NCI-H2171 treated with DMSO at 0.1 percent for 48 hours (cell line): ENCODE measurements at places on chromosomes 7 and 10.
A peak's percentile ranks its signal among the peaks of the same experiment; 100 is the strongest.

GRCh38 chr7:40780460-40780859, 645.7 kb downstream of the SUGCT start:
- DNase-seq, result no peak

DNA sequence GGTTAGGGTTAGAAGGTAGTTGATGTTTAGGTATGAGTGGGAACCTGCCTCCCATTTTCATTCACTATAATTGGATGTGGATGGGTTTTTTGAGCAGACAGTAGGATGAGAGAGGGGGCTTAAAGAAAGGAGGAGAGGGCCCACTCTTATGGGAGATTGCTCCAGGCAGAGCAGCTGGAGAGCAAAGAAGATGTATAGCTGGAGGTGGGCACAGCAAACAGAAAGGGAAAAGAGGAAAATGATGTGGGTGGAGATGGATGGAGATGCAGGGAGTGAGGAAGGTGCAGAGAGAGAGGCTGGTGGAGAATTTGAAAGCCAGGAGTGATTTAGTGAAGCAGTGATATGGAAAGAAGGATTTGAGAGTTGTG, 29.9 kb downstream of the LSMEM1 start:
- no peak for DNase-seq

DNA sequence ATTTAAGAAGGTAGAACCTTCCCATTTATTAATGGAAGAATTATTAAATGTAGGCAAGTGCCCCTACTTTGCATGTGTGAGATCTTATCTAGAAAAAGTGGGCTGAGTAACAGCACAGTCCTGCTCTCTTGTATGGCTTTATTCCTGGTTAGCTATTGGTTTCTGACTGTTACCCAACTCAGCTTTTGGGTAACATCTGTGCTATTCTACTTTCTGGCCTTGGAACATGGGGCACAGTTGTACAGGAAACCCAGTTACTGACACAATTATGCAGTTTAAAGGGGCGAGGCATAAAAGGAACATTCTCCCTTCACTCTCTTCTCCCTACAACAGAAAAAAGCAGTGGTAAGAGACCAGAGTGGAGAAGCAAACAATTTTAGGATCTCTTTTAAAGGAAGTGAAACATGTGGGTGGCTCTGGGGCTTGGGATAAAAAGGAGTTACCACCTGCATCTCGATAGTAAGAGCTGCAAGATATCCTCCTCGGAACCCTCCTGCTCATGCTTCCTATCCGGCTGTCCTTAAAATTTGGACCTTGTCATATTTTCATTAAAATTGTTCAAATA, 16.0 kb downstream of the NUDT5 start:
- DNase-seq, result no peak

DNA sequence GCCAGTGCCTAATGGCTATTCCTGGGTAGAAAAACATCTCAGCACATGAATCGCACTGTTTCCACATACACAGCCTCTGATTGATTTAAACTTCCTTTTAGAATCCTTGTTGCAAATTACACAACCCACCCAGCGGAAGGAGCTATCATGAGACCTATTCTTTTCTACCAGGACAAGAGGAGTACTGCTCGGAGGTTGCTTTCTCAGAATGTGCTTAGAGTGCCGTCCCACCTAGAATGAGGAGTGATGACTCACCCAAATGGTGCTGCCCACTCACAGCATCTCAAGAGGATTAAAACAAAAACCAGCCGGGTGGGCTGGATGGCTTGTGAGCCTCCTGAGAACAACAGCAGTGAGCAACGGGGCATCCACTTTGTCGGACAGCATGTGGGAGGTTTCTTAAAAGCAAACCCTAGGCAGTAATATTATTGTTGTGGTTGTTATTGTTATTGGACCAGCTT, 128.9 kb downstream of the DGKI start:
- no peak for DNase-seq

- peak; percentile 0 for DNase-seq
Observed at GRCh38 chr10:26939290-26939961, 78.7 kb upstream of the ABI1 start.

- DNase-seq, result peak; percentile 21
Observed at GRCh38 chr10:122234416-122234815, 36.7 kb upstream of the BTBD16 start.

DNA sequence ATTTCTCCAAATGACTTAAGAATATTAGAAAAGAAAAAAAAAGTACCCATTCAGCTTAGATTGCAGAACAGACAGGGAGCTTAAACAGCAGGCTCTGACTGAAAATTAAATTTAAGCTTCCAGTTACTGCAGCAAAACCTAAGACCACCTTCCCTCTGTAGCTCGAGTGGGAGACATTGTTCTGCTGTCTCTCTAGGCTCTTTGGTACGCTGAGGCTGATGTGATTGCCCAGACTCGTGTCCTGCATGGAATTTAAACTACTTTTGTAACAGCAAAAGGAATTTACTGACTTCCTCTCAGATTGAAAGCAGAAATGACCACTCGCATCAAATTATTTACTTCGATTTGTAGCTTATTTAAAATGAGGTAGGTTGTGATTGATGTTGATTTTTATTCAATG, 124.6 kb downstream of the LRRTM3 start:
- no peak for DNase-seq

GRCh38 chr10:119131512-119132240, 27.8 kb downstream of the DENND10 start:
- no peak for DNase-seq

GRCh38 chr10:73553761-73554160, 37.4 kb downstream of the USP54 start:
- DNase-seq, result no peak

GRCh38 chr10:88286030-88286429, 297.1 kb downstream of the RNLS start:
- DNase-seq, result no peak

DNA sequence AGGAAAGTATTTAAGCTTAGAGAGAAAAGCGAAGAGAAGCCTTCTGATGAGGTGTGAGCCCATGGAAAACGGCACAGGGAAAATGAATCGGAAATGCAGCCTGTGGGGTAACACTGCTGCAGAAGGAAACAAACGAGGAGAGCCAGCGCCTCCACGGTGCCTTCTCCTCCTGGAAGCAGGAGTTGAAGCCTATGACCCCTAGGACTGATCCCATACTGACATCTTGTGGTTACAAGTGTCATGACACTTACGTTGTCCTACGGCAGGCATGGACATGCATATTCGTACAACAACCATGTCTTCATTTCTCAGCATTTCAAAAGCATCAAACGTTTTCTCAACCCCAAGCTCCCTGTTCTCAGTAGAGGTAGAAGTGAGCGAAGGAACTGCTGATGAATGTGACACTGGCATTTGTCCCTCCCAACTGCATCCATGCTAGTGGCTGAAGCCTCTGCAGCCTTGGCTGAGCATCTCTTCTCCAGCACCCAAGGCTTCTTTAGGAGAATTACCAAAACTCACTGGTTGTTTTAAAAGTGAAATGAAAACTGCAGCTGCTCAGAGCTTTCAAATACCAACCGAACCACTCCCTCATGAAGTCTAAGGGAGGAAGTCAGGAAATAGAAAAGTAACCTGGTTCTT, 160.2 kb downstream of the JAZF1 start:
- DNase-seq, result peak; percentile 84

DNA sequence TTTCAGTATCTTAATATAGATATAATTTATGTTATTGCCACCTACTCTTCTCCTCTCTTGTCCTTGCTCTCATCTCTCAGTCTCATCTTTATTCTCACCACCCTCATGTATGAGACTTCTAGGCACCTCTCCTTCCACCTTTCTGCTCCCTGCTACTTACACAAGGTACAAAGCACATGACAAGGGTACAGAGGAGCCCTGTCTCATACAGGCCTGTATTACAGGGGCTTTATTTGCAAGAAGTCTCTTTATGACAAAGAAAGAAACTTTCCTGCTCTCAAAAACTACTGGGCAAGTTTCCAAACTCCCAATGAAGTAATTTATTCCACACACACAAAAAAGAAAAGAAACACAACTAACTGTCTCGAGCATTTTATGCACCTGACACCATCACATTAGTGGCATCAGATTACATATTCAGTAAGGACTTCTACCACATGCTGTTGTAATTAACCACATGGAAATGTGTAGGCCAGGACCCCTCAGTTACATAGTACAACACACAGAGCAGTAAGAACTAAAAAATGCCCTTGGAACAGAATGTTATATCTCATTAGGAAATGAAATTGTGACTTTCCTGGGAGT, 253.1 kb downstream of the FZD1 start:
- DNase-seq, result peak; percentile 96

DNA sequence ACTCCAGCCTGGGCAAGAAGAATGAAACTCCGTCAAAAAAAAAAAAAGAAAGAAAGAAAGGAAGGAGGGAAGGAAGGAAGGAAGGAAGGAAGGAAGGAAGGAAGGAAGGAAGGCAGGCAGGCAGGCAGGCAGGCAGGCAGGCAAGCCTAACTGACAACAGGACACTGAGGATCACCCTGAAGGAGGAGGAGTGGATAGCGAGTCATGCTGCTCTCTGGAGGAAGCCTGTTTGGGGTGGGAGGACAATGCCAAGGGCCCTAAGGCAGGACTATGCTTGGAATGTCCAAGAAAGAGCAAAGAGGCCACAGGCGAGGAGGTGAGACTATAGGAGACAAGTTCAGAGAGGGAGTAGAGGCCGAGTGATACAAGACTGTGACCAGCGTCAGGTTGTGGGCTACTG, 107.0 kb upstream of the PARD3 start:
- DNase-seq, result no peak

GRCh38 chr7:141515941-141516340, 35.3 kb upstream of the AGK start:
- DNase-seq, result no peak

GRCh38 chr10:18235477-18235876, 95.3 kb downstream of the CACNB2 start:
- DNase-seq, result no peak

GRCh38 chr7:71210220-71210619, 78.3 kb downstream of the GALNT17 start:
- DNase-seq, result no peak

DNA sequence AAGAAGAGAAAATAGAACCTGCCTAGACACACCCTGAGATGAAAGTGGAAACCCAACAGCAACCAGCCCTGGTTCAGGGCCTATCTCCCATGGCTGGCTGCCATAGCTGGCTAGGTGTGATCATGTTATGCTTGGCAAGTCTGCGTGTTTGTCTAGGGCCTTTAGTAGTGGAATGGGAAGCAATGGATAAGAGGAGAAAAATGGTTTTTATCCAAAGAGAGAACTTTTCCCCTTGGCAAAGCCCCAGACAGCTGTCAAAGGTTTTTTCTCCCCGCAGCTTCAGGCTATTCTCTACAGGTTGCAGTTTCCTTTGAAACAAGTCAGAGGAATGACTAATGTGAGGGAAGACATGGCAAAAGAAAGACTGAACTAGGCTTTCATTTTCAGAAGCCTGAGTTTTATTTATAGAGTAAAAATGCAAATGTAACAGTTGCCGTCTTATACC, 161.5 kb downstream of the SEMA3D start:
- no peak for DNase-seq

GRCh38 chr10:77189520-77189919, 448.1 kb downstream of the KCNMA1 start:
- no peak for DNase-seq

- DNase-seq, result no peak
Observed at GRCh38 chr10:79136236-79137005, 67.7 kb downstream of the ZMIZ1 start.

- DNase-seq, result no peak
Observed at GRCh38 chr10:106942035-106942662, 222.4 kb downstream of the SORCS1 start.

DNA sequence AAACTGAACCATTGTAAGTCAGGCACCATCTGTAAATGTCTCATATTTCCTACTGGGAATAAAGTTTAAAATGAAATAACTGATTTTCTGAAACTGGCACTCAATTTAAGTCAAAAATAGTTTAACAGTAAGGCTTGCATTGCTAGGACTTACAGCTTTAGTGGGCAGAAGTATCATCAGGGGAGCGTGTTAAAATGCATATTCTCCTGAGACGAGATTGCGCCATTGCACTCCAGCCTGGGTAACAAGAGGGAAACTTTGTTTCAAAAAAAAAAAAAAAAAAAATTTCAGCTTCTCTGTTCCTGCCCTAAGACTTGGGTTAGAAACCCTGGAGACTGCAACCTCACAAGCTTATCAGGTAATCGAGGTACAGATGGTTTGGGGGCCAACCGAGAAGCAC, 65.4 kb downstream of the UBE3C start:
- peak; percentile 48 for DNase-seq

DNA sequence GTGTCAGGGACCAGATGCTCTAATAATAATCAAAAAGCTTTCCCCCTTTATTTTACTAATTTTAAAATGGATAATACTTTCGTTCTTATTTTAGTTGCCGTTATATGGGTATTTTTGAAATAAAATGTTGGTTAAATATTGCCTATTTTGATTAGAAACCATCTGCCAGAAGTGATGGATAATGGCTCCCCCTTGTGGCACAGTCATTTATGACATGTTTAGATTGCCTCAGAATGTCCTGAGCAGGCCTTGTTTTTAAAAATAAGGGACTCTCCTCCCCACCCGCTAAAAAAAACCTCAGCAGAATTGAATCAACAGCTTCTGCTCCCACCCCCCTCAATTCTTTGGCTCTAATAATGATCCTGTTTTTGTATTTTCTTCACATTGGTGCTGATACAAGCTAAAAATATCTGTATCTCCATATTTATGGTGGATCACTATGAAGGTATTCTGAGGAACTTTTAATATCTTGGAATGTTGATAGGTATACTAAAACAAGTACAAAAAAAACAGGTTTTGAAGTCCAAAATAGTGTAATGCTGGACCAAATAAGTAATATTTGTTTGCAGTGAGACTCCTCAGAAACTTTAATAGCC, 38.8 kb downstream of the TMEM60 start:
- DNase-seq, result peak; percentile 56

DNA sequence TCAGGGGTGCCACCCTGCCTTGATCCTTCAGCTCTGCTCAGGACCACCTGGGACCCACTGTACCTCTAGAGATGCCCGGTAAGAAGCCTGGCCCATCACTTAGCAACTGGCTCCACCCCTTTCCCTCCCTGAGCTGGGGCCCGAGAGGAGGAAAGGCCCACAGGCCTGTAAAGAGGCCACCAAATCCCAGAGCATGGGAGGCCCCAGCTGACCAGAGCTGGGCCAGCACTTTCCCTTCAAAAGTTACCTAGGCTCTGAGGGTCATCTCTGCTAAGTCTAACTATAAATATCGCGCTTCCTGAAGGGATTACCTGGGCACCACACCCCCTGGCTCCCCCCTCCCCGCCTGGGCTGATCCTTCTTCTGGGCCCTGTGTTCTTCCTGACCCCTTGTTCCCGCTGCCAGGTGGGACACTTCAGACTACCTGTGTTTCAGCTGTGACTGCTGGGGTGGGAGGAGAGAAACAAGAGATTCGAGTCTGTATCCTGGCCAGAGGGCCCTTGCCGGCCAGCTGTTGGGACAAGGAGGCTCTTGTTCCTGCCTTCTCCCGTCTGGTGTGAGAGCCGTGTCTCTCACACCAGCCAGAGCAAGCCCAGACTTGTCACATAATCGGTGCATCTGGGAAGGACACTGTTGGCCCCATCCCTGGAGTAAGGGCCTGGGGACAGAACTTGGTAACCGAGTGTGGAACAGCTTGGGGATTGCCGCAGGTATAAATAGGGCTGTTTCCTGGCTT, 22.8 kb upstream of the ANKRD2 start:
- peak; percentile 16 for DNase-seq

GRCh38 chr10:58384544-58384998, 639 bp upstream of the TFAM start:
- peak; percentile 49 for DNase-seq
